CD8-positive, alpha-beta memory T cell (primary cell): ENCODE measurements at places on chromosomes 11 and 22. TPM values are rescaled to one million over a fixed set of nuclear protein-coding genes. Genes with fewer than 3 reads are reported as not detected.
A peak's percentile ranks its signal among the peaks of the same experiment; 100 is the strongest.

Gene C11orf87
- total RNA-seq = not detected

DNA sequence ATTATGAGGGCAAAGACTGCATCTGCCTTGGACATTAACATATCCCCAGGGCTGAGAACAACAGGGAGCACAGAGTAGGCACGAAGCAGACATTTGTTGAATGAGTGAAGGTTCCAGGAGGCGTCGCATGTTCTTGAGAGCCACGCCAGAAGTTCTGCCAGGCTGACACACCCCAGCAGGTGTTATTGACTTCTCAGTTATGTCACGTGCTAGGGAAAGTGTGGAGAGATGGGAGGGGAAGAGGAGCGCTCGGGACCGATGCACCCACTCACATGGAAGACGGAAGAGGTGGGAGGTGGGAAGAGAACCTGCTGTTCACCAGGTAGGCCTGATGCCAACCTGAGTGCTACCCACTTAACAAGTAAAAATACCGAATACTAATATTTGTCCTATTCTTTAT, 232.8 kb downstream of the LARGE1 start:
- no peak for DNase-seq

DNA sequence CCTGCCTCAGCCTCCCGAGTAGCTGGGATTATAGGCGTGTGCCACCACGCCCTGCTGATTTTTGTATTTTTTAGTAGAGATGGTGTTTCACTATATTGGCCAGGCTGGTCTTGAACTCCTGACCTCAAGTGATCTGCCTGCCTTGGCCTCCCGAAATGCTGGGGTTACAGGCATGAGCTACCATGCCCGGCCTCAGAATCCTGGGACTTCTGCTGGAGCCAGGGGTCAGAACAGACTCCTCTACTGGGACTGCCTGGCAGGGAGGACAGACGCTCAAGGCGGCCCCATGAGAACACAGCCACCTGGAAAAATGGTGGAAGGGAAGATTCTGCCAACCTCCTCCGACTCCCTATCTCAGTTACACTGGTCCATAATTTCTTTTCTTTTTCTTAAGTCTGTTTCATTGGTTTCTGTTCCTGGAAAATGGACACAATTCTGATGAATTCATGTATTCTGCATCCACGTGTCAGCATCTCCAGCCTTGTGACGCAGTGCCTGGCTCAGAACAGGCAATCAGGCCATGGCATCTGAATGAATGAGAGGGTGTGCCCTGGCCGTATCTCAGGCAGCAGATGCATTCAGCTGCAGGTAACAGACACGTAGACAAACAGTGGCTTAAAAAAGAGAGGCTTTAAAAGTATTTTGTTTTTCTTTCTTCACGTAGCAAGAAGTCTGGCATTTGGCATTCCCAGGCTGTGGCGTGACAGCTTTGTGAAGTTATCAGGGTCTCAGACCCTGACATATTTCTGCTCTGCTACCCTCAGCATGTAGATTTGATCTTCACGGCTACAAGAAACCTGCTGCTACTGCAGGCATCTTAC, 4.8 kb downstream of the SMIM38 start:
- no peak for DNase-seq

GRCh38 chr11:12827929-12828812, 153.9 kb downstream of the TEAD1 start:
- DNase-seq = no peak

DNA sequence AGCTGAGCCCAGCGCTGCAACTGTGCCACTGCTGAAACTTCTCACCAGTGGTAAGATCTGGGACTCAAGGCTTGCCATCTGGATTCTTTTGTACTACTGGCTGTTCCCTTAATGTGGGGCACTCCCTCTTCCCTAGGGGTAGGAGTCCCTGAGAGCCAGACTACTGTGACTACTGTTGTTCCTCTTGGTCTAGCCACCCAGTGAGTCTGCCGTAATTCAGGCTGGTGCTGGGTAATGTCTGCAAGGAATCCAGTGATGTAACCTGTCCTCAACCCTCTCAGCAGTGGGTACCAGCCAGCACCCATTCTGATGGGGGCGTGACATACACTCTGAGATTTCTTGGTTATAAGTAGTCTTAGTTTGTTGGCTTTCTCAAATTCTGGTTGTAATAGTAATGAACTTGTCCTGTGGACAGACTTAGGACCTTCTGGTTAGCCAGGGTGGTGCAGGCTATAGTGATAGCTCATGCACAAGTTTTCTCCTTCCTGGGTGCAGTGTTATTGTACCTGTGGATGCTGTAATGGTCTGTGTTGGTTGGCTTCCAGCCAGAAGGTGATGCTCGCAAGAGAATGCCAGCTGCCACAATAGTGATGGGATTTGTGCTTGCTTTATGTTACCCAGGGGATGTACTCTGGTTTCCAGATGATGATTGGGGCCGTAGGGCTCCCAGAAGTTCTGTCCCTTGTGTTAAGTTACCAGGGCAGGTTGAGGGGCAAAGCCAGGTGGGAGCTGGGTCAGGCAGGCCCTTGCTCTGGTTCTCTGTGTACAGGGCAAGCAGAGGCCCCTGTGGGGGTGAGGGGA, 65.5 kb downstream of the ARHGAP42 start:
- DNase-seq = no peak

- DNase-seq = no peak
These were observed 219.9 kb downstream of the HIPK3 start for GRCh38 chr11:33476945-33477606.

DNA sequence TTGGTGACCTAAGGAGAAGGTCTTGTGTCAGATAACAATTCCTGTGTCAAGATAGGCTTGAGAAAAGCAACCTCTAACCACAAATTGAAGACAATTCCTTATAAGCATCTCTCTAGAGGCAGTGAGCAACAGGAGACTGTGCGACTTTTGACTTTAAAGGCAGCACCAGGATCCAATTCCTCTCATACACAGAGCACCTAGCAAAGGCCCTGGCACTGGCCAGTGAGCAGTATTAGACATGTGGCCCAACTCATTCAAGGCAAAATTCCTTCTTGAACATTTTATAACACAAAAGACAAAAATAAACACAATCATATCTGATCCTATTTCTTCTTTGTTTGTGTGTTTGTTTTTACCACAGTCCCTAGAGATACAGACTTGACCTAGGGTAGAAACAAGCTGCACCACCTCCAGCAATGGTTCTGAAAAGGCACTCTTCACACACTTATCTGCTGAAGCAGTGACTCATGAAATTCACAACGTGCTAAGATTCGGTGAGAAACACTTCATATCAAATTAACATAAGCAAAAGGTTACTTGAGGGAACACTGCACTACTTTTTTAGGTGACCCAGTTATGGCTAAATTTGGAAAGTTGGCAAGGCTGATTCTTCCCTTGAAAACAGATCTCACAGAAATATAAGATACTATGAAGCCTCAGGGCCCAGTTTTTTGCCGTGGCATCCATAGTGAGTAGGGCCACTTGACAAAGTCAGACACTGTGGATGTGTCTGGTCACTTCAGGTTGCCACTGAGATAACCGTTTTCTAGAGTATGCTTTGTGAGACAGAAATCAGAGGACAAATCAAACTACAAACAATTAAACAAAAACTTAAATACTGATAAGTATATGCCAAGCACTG, 1018.9 kb downstream of the DLG2 start:
- no peak for DNase-seq

DNA sequence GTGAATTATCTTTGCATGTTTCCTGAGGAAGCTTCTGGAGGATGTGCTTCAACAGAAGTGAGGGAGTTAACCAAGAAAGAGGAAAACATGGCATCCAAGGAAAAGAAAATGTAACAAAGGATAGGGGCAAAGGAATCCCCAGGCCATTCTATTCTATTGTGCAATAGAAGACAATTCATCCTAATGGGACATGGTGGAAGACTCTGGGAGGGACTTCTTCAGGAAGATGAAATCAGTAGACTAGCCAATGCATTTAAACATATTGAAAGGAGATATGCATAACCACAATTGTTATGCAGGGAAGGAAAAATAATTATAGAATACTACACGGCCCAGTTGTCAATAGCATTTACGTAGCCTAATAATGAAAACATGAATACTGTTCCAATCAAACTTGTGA, 55.7 kb downstream of the THAP12 start:
- DNase-seq = no peak

GRCh38 chr11:107856180-107856980, 2.2 kb downstream of the SLC35F2 start:
- DNase-seq = no peak

GRCh38 chr22:24134090-24134846, 47.0 kb upstream of the SUSD2 start:
- DNase-seq = peak; percentile 55
